ENCODE measurements at places on chromosomes 1 and 21.

DNA sequence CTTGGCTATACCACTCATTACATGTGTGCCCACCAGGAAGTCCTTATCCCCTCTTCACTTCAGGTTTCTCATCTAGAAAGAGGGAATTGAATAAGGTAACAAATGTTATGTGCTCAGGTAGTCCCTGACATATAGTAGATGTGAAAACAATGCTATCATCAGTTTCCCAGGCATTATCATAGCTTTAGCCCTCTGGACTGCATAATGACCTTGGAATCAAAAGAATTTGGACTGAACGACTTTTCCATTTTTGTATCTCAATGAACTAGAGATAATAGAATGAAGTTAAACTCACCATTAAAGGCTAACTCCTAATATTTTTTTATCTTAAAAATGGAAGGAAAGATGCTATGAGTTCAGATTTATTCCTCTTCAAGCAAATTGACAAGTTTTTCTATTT is 304.1 kb upstream of the USP24 start:
- DNase-seq, result no peak

GRCh38 chr1:33390542-33390941 is 40.4 kb downstream of the PHC2 start:
- no peak for DNase-seq

- no peak for DNase-seq
Observed at GRCh38 chr21:26967062-26967913, at the start of gene ADAMTS5. Gene ADAMTS5, minus strand, starts transcription at chr21:26967088. Its CDS starts 697 bp downstream, at chr21:26966391.

DNA sequence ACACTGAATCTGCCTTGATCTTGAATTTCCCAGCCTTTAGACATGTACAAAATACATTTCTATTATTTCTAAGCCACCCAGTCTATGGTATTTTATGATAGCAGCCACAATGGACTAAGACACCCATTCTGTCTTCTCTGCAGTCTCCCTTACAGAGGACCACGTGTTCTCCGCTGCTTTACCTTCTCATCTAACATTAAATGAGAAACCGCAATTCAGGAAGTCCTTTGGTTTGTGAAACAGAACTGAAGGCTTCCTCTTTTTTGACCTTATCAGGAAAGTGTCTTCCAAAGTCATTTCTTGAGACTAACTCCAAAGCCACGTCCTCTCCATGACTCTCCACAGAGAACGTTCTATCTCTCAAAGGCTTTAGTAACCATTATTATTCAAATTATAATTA is 560.1 kb downstream of the OMA1 start:
- no peak for DNase-seq

- DNase-seq, result no peak
Observed at GRCh38 chr1:65235867-65236805, 73.2 kb upstream of the DNAJC6 start.

Data from thoracic aorta (tissue), 2 donors.